ENCODE measurements at places on chromosomes 12 and 14.

DNA sequence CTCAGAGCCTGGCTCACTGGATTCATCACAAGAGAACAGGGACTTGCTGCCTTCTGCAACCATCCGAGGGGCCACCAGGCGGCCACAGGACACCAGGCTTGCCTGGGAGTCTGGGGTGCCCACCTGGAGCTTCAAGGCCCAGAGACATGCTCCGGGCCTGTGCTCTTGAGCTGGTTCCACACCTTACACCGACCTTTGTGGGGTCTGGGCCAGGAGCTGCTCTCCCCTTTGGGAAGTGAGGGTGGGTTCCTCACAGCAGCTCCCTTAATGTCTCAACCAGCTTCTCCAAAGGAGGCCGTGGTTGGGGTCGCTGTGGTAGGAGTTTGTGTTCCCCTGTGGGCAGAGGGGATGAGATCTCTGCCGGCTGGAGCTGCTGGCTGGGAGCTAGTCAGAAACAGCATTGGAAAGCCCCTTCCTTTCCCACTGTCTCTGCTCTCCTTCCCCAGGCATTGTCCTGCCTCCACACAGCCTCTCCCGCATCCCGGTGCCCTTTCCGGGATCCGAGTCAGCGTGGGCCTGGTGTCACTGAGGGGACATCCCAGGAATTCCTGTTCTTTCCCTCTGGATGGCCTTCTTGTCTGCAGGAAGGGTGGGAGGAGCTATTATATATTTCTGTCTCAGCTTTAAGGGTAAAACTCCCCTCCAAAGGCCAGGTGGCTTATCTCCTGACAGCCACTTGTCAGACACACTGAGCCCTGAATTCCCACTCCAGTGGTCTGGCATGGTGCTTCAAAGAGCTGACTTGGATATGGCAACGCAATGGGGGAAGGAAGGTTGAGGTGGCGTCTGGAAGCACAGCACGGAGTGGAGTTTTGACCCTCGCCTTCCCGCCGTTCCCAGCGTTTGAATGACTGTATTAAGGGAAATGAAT lies 5.1 kb upstream of the PAPLN start:
- no peak for DNase-seq

DNA sequence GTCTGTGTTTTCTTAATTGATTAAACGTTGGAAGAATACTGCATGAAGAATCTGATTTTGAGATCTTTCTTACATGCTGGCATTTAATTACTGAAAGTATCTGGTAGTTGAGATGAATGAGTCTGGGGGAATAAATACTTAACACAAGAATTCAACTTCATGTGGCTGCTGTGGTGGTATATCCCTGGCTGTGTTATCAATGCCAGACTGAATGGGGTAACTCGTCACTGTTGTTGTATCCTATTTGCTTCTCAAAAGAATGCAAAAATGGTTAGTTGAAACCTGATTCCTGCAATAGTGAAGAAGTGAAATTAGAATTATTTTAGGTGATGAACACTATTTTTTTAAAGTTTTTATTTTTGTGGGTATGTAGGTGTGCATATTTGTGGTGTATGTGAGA lies 72.5 kb downstream of the HMGA2 start:
- DNase-seq: no peak

DNA sequence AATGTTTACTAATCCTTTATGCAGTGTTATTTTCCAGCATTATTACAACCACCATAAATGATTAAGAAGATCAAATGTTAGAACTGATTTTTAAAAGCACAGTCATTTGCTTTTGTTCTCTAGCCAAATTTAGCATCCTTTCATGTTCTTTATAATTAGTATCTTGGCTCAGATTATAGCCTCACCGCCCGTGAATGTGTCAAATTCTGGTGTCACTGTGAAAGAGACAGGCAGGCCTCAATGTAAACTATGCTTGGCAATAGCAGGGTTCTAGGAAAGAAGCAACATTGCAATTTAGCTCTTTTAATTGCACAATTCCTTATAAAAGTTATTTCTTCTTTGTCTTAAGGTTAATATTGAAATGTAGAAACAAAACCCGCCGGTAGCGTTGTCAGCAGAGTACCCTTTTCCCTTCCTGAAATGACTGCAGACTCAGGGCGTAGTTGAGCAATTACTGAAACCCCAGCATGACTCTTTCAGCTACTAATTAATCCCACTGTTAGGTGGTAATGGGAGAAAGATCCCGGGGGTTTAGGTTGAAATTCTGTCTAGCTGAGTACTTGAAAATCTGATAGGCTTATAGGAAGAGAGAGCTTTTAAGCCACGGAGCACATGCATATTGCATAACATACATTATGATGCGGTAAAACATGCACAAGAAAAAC lies 1600.5 kb upstream of the SEL1L start:
- DNase-seq: no peak

DNA sequence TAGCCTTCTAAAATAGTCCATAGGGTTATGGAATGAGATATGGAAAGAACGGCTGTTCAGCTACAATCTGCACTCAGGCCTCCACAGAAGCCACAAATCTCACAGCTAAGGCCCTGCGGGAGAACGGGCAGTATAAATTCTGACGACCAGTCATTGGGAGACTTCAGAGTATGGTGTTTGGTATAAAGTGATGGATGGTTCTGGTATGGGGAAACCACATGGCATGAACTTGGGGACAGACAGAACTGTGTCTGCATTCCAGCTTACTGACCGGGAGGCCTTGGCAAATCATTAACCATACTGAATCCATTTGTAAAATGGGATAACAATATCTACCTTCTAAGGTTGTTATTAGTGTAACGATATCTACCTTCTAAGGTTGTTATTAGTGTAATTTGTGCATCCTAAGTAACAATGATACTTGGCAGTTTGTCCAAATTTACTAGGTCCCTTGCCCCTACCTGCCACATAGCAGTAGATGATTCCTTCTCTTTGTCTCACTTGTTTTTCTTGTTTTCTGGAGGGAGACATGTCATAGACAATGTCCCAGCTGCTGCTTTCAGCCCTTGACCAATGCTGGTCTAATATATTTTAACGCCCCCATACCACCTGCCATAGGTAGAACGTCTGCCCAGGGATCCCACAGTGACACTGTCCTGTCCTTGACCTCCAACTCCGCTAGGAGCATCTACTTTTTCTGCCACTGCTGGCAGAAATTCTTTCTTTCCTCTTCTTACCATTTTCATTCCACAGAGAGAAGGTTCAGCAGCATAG lies 6.8 kb downstream of the CDKL1 start:
- no peak for DNase-seq

DNA sequence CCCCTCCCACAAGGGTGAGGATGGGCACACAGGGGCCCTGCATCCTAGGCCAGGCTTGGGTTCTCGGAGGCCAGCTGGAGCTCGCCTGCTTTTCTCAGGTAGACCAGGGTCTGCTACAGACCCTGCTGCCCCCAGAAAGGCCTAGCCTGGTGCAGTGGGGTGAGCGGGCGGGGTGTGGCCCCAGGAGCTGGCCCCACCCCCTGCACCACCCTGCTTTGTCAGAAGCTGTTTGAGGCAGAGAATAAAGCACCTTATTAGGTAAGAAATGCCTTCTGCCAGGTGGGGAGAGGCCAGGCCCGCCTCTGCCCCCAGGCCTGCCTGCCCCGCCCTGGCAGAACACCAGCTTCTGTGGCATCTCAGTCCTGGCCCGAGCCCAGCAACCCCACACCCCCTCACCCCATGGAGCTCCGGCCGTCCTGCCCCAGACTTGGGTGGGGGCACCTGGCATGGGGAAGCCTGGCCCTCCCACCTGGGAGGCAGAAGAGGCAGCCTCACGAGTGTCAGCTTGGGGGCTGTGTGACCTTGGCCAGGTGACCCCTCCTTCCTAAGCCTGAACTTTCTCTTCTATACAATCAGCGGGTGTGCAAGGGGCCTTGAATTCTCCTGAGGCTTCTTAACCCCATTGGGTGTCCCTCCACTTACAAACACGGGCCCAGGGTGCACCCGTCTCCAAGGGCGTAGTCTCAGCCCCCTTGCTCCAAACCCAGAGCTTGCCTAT lies 43.2 kb downstream of the KRT80 start:
- no peak for DNase-seq

- no peak for DNase-seq
Observed at GRCh38 chr14:74213907-74214803, 25.1 kb upstream of the VSX2 start.

DNA sequence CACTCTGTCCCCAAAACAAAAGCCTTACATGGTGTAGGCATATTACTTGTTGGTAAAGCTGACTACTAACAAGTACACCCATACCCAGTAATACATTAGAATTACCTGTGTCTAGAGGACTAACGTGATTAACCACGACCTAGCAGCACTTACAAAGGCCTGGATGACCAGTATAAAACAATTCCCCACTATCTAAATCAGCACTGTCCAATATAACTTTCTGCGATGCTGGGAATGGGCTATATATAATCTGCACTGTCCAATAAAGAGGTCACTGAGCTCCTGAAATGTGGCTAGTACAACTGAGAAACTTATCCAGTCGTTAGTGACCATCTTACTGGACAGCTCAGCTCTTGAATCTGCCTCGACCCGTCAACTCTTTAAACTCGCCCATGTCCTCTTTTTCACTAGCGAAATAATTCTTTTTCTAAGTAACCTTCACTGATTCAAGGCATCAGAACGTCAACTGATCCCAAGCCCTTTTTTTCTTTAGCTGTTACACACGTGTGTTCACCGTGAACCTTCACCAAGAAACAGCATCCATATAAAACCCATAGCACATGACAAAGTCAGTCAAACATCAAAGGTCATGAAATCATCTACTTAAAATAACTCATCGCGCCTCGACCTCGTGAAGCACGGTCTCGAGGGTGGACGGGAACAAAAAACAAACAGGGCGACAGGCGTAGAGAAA lies 905 bp upstream of the CIPC start:
- no peak for DNase-seq

GRCh38 chr12:13811061-13811460 lies 170.3 kb downstream of the GRIN2B start:
- no peak for DNase-seq

DNA sequence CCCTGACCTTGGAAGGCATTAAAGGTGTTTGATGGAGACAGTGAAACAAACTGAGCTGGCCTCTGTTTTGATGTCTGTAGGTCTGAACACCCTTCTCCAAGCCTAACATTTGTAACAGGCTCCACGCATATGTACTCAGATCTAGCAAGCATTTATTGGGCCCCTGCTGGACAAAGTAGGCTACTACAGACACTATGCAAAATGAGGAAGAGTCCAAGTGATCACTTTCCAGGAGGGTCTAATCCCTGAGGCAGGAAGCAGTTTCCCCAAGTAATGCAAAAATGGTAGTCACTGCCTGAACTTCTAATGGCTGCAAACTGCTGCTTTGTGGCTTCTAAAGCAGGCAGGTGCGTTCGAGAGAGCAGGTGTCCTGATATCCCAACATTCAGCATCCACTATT lies 405.8 kb downstream of the MED13L start:
- DNase-seq: peak; percentile 1

Measured in stromal cell of bone marrow (primary cell).